ENCODE measurements at places on chromosomes 3 and 15.
A peak's percentile ranks its signal among the peaks of the same experiment; 100 is the strongest.

GRCh38 chr3:143326983-143327778 is 207.6 kb downstream of the CHST2 start:
- peak; percentile 15 for DNase-seq

- peak; percentile 8 for DNase-seq
These were observed 27.4 kb downstream of the ZXDC start for GRCh38 chr3:126448136-126448892.

DNA sequence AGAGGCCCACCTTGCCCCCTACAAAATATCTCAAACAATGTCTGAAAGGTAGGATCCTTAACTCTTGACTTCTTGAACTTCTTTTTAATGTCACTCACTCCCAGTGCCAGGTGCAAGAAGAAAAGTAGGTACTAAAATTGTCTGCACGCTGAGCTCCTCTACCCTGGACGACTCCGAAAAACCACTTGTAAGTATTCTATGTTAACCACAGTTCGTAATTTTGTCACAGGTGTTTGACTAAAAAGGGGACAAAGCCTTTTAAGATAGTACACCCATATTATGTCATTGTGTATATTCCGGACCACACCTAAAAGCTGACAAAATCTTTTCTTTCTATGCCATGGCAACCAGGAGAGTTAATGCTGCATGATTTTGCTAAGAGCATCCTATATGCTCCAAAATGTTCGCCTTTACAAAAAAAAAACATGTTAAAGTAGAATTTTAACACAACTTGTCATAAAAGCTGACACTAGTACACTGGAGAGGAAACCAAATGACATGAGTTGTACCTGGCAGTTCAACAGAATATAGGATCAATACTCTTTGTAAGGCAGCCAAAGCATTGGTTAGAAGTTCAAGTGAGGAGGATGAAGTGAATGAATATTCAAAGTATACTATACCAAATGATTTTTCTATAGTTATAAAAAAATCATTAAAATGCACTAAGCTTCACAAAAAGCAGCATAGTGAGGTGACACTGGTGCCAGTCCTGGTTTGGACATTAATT is 210.5 kb downstream of the FOXP1 start:
- DNase-seq = no peak

GRCh38 chr3:18765161-18765560 is 340.0 kb upstream of the SATB1 start:
- DNase-seq = no peak

GRCh38 chr3:31314258-31314657 is 218.5 kb upstream of the STT3B start:
- DNase-seq = no peak

DNA sequence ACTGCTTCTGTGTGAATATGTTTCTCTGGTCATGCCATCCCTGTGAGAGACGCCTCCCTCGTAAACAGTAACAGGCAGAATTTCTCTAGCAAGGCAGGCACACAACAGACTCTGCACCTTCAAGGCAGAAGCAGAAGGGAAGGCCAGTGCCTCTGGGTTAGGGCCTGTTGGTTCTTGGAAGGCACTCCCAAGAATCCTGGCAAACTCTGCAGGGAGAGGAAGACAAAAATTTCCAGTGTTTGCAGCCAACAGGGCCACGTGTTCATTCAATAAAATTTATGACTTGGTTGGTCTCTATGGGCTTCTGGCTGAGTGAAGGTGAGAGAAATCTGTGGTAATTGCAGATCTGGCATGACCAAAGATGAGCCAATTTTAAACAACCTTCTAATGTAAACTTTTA is 39.3 kb downstream of the NFKBIZ start:
- no peak for DNase-seq

GRCh38 chr15:89317186-89317720 is 17.4 kb downstream of the POLG start:
- DNase-seq = no peak

DNA sequence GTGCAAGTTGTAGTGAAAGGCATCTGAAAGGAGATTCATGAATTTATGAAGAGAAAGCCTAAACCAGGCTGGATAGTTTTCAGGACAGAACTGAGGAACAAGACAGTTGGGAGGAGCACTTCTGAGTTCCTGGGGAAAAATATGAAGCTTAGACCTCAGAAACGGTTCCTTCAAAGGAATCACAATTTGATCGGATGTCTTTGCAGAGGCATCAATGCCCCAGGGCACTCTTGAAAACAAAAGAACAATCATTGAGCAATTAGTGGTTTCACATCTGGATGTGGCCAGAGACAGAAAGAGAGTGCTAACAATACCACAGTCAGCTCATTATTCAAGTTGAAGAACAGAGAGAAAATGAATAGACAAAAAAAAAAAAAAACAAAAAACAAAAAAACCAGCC is 86.2 kb downstream of the KLF13 start:
- no peak for DNase-seq

- DNase-seq = no peak
These were observed 29.6 kb upstream of the TIMP4 start for GRCh38 chr3:12188328-12188648.

- DNase-seq = peak; percentile 89
These were observed 69.9 kb upstream of the GOLIM4 start for GRCh38 chr3:168165390-168166269.

GRCh38 chr3:178847190-178847589 is 224.4 kb downstream of the ZMAT3 start:
- DNase-seq = peak; percentile 35

GRCh38 chr15:60538129-60538528 is 59.2 kb upstream of the ICE2 start:
- no peak for DNase-seq

DNA sequence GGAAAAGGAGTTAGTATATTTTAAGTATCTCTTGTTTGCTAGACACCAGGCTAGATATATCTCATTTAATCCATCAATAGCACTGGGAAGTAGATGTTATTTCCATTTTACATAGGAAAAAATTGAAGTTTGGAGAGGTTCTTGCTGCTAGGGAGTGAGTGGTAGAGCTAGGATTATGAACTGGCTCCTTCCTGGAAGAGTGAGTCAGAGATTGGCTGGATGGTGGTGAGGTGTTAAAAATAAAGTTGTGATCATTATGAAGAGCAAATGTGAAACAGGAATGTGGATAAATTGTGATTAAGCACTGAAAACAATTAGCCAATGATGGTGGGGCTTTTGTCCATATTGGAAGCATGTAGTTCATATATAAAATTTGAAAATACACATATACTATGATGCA is 234.2 kb downstream of the WNT5A start:
- DNase-seq = no peak

- peak; percentile 76 for DNase-seq
These were observed 5.7 kb upstream of the FOXB1 start for GRCh38 chr15:59998305-59998949.

GRCh38 chr3:148757238-148758215 is 59.8 kb downstream of the AGTR1 start:
- no peak for DNase-seq

DNA sequence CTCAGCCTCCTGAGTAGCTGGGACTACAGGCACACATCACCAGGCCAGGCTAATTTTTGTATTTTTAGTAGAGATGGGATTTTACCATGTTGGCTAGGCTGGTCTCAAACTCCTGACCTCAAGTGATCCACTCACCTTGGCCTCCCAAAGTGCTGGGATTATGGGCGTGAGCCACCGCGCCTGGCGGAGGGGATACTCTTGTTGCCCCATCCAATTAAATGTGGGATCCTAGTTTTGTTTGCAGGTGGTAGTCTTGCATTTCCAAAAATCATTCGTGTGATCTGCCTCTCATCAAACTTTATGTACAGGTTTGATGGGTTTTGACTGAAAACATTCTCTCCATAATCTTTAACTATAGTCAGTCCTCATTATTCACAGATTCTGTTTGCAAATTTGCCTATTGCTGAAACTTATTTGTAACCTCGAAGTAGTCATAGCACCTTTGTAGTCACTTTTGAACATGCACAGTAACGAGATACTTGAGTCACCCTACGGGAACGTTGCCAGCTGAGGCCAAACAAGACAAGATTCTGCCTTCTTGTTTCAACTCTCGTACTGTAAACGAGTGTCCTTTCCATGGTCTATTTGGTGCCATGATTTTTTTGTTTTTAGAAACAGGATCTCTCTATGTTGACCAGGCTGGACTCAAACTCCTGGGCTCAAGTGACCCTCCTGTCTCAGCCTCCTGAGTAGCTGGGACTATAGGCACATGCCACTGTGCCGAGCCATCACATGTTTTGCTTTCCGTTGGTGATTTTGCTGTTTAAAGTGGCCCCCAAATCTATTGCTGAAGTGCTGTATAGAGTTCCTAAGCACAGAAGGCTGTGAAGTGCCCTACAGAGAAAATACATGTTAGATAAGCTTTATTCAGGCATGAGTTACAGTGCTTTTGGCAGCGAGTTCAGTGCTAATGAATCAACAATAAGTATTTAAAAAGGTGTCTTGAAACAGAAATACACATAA is 8.1 kb upstream of the MAPK6 start:
- no peak for DNase-seq

- no peak for DNase-seq
These were observed 729.7 kb downstream of the ROBO1 start for GRCh38 chr3:79038057-79038456.

DNA sequence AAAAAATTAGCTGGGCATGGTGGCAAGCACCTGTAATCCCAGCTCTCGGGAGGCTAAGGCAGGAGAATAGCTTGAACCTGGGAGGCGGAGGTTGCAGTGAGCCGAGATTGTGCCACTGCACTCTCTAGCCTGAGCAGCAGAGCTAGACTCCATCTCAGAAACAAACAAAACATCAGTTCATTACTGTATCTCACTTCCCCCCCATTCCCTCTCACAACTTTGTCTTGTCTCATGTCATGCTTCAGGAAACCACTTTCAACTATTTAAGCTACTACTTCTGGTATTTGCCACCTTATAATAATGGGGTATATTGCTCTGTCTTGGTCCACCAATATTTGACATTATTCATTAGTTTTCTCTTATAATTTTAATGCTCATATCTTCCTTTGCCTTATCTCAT is 26.2 kb downstream of the PIK3CA start:
- DNase-seq = no peak

- DNase-seq = peak; percentile 95
These were observed 45.8 kb upstream of the TRA2B start for GRCh38 chr3:185983495-185984141.

- DNase-seq = no peak
These were observed 23.2 kb downstream of the ILDR1 start for GRCh38 chr3:121998611-121999473.

- DNase-seq = no peak
These were observed 22.5 kb upstream of the ANXA2 start for GRCh38 chr15:60420203-60420716.

DNA sequence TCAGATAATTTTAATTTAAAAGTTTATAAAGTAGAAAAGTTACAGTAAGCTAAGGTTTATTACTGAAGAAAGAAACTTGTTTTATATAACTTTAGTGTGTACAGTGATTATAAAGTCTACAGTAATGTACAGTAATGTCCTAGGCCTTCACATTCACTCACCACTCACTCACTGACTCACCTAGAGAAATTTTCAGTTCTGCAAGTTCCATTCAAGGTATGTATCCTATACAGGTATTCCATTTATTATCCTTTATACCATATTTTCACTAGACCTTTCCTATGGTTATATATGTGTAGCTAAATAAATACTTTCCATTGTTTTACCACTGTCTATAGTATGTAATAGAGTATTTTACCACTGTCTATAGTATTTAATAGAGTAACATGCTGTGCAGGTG is 33.2 kb upstream of the MME start:
- DNase-seq = no peak

- DNase-seq = peak; percentile 54
These were observed 5.4 kb downstream of the SOX14 start for GRCh38 chr3:137769322-137770065.

DNA sequence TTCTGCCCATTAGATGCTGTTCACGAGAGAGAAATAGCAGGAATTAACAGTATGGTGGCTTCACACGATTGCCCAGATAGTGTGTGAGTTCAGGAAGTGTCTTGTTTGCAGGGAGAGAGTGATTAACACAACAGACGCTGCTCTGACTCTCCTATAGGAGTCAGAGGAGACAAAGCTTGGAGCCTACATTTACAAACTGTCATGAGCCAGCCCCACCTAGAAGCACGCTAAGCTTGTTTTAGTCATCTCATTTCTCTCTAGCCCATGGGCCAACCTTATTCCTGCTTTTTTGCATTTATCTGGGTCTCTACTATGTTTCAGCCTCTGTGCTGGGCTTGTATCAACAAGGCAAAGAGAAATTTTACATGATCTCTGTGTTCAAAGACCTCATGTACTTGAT is 128.3 kb upstream of the BFSP2 start:
- DNase-seq = no peak

DNA sequence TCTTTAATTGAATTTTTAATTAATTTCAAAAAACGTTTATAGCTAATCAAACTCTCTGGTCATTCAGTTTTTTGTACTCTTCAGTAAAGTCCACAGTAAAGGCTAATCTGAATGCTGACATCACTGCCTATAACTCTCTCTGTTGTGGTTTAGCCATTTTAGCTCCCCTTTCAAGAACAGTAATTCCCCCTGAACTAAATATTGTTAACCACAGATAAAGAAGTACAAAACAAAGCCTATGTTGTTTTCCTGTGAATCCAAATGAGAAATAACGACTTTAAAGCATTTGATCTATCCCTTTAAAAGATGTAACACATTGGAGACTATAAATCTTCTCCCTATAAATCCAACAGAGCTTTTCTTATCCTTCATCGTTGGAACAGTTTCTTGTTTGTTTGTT is 94.2 kb downstream of the ZBTB20 start:
- DNase-seq = no peak

- DNase-seq = no peak
These were observed 33.5 kb upstream of the USP8 start for GRCh38 chr15:50390554-50391264.

DNA sequence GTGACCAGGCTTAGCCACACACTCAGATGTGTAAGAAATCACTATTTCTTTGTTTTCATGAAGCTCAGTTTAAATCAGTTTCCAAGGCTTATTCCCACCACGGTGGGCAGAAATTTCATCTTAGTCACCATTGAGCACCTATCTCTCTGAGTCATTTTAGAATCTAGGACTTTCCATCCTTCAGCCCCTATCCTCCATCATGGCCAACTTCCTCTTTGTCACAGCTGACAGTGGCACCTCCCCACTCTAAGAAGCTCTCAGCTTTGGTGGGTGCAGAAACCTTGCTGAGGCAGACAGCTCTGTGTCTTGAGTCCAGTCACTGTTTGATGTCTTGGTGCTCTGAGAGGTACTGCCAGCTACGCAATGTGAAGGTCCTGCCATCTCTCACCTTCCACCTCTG is 32.9 kb downstream of the SNTN start:
- DNase-seq = no peak

DNA sequence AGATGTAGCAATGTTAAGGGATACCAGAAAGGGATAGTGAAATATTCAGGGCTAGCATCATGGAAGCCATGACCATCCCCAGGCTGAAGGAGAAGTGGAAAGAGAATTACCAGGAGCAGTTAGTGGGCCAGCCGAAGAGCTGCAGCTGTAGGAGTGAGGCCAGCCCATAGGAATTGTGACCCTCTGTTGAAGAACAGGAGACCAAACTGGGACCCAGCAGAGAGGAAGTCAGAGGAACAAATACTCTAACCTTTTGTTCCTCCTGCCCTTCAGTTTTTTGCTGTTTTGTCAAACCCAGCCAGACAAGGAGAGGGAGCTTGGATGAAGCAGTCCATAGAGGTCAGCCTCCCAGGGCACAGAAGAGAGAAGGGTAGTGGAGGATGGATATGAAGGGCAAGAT is 115.4 kb downstream of the CLSTN2 start:
- DNase-seq = no peak
